ENCODE measurements at places on chromosomes 12 and 14.

DNA sequence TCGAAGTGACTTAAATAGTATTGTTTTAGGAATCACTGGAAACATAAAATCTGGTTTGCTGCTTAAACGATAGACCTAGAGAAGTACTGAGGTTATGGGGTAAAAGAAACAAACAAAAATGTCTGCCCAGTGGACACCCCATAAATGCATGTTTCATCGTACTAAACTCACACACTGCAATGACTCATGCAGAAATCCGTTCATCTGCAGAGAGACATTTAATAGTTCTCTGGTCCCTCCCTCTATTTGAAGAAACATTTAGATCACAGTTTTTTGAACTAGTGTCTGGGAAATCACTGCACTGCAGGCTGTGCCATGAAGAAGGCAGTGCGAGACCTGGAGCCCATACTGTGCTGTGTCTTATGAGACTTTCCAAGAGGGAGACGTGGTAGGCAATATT lies 25.5 kb downstream of the SLC17A8 start:
- no peak for DNase-seq

DNA sequence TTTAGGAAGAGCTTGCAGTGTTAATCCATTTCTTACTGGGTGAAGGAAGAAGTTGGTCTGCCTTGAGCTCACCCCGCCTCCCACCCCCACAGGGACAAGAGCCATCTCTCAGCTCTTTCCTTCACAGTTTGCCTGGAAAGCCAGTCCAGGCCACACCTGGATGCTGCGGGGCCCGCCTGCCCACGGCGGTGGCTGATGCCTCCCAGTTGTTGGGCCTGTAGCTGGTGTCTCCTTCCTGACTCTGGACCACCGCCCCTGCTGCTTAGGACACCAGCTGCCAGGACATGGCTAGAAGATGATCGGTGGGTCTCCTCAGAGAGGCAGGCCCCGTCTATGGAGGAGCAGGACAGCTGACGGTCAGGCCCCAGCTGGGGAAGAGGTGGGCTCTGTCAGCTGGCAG lies 92.9 kb downstream of the TESC start:
- DNase-seq = no peak

GRCh38 chr14:96797582-96798349 lies 584 bp downstream of the VRK1 start:
- no peak for DNase-seq

DNA sequence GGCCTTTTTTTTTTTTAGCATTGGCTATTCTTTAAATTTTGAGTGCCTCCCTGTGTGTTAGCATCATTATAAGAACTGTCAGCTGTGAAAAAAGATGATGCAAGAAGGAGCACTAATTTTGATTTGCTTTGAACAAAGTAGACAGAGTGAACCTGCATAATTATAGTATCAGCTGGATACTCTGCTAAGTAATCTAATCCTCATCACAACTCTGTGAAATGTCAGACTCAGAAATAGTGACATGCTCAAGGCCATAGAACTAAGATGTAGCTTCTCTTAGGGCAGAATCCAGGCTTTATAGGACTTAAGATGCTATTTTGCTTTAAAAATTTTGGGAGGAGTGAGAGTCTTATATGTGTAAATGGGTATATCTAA lies 31.9 kb downstream of the FBXO34 start:
- no peak for DNase-seq

DNA sequence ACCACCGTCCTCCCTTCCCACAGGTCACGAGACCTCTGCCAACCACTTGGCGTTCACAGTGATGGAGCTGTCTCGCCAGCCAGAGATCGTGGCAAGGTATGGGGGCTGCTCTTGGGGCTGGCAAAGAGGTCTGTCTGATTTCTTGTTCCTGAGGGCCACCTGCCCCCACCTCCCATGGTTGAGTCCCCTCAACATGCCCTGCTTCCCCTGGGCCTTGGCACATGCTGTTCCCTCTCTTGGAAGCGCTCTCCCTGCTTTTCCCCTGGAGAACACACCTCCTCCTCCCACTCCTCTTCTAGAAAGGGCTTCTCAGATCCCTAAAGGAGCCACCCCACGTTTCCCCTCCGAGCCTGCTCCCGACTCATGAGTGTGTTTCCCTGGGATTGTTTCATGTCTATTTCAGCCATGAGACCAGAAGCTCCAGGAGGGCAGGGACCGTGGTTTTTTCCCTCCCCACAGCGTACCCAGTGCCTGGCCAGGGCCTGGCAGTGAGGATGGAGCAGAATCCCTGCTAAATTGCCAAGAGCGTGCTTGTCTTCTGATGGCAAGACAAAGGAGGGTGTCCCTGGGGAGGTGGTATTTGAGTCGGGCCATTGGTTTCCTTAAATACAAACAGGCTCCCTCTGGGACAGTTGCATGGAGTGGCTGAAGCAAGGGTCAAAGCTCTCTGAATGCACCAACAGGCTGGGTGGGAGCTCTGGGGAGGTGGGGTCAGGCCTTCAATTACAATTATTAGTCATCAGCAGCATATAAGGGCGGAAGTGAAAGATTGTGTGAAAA lies 34.1 kb downstream of the CYP46A1 start:
- DNase-seq = peak; percentile 66

DNA sequence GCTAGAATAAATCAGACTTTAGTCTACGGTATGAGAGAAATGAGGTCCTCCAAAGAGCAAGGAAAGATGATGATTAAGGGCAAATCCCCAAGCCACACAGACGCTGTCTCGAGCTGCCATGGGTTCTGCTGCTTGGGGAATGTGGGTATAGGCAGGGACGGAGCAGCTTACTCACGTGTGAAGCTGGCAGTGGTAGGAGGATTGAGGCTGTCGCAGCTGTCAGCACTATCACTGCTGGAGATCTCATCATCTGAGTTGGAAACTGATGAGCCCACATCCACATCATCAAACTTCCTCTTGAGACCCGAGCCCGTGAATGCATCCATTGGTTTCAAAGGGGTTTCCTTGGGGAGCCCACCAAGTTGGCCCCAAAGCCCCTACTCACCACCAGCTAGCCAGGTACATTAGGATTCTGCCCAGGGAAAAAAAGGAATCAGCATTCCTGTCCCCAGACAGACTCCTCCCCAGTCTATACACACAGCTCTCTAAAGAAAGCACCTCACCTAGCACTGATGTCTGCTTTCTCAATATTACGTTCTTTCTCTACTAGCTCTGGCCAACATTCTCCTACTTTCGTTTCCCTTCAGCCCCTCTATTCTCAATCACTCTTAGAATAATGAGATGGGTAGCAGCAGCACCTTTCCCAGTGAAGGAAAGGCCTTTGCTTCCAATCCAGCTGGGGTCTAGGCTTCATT lies 7.0 kb downstream of the CSRNP2 start:
- DNase-seq = no peak

DNA sequence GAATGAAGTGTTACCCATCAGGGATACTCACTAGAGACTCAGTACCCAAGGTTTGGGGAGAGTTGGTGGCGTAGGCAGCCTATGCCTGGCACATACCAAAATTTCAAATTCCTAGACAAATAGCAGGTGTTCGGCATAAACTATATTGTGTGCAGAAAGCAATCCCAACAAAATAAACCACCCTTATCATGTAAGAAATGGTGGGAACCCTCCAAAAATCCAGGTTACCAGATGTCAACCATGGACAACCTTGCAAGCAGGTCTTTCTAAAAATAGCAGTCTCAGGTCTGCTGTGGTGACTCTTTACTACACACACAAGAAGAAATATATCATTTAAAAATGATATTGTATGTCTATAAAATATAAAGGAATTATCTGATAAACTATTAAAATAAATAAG lies 17.7 kb upstream of the PTGER2 start:
- DNase-seq = no peak

- no peak for DNase-seq
Measured at GRCh38 chr14:102352213-102352612, 10.5 kb downstream of the CINP start.

DNA sequence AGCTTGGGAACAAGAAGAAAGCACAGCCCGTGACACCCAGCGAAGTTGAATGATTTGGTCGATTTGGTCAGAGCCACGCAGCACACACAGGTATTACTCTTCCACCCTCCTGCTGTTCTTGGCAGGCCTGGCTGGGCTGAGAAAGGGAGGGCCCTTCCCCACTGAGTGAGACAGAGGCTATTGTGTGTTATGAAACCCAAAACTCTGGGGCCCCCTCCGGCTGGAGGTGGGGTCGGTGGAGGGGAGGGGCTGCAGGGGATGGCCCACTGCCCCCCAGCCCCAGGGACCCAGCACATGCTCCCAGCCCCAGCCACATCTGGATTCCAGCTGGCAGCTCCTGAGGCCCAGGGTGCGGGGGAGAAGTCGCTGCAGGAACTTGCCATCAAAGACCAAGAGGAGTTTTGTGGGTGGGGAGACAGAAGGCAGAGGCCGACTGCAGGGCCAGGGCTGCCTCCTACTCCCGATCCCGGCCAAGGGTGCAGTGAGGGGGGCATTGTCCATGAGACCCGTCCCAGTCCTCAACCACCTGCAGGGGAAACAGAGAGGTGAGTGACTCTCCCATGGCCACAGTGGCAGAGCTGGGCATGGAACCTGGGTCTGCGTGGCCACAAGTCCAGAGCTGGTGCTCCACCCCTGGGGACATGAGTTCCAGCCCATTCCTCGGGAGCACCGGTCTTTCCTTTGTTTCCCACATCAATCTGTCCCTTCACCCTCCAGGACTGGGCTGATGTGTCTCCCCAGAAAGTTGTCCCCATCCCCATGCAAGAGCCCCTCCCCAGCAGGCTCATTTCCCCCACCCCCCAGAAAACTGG lies 8.7 kb downstream of the TMEM119 start:
- DNase-seq = no peak

- no peak for DNase-seq
Measured at GRCh38 chr12:90333939-90334338, 621.0 kb downstream of the CCER1 start.

- DNase-seq = no peak
Measured at GRCh38 chr14:32225378-32225920, 22.4 kb upstream of the RNU6-8 start.

- DNase-seq = no peak
Measured at GRCh38 chr14:90755661-90756304, 60.4 kb downstream of the TTC7B start.

- no peak for DNase-seq
Measured at GRCh38 chr14:22007784-22008412, 334.3 kb upstream of the OR4E1 start.

- no peak for DNase-seq
Measured at GRCh38 chr12:4193821-4194220, 79.7 kb upstream of the CCND2 start.

DNA sequence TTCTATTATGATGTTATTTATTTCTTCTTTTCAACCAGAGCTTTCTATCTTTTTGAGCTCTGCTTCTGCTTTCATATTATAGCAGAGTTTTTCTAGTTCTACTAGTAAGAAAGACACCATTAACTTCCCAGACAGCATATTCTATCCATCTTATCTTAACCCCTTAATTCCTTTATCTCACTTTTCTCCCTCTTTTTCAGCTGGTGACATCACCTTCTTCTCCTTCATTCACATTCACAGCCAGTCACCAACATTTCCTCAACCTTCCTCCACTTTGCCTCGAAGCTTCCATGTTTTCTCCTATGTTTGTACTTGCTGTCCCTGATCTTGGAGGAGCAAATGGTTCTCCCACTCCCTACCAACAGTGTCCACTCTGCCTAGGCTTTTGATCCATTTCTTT lies 3.5 kb upstream of the CSRP2 start:
- DNase-seq = no peak

DNA sequence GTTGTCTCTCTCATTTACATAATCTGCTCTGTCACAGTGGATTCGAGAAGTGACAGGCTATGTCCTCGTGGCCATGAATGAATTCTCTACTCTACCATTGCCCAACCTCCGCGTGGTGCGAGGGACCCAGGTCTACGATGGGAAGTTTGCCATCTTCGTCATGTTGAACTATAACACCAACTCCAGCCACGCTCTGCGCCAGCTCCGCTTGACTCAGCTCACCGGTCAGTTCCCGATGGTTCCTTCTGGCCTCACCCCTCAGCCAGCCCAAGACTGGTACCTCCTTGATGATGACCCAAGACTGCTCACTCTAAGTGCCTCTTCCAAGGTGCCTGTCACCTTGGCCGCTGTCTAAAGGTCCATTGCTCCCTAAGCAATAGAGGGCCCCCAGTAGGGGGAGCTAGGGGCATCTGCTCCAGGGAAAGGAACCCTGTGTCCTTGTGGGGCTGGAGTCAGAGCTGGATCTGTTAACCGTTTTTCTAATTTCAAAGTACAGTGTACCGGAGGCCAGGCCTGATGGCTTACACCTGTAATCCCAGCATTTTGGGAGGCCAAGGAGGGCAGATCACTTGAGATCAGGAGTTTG lies 5.1 kb downstream of the ERBB3 start:
- peak; percentile 12 for DNase-seq

DNA sequence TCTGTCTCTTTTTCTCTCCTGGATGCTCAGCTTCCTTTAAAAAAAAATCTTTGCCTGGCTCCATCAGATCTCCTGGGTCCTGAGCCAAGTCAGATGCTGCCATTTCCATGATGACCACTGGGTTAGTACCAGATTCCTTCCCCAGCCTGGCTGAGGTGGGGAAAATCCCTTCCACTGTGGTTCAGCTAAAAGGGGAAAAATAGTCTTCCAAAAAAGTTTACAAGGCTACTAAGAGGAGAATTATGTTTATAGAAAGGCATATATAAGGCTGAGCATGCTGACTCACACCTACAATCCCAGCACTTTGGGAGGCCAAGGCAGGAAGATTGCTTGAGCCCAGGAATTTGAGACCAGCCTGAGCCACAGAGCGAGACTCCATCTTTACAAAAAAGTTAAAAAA lies 28.4 kb upstream of the GAS2L3 start:
- DNase-seq = no peak

GRCh38 chr14:100950024-100950423 lies 46.5 kb upstream of the RTL1 start:
- DNase-seq = no peak

DNA sequence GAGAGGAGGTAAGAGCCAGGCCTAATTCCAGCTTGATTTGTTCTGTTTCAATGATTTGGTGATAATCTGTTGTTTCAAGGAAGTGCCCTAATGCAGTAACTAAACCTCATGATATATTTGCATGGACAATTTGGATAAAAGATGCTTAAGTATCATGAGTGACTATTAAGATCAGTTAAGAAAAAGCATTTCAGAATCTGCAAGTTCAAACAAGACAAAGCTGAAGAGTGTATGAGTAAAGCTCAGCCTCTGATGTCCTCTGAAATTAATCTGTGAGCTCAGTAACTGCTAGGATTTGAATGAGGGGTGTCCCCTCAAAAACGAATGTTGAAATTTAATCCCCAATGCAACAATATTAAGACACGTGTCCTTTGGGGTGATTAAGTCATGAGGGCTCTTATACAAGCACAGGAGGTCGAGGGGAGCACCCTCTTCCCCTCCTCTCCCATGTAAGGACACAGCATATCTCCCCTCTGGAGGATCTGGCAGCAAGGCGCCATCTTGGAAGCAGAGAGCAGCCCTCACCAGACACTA lies 949.2 kb downstream of the GALC start:
- no peak for DNase-seq

- DNase-seq = no peak
Measured at GRCh38 chr14:35335388-35336092, 43.4 kb downstream of the PSMA6 start.

GRCh38 chr12:124451637-124452243 lies 115.7 kb downstream of the NCOR2 start:
- no peak for DNase-seq

- no peak for DNase-seq
Measured at GRCh38 chr14:23173031-23173430, 10.4 kb downstream of the SLC7A8 start.

- no peak for DNase-seq
Measured at GRCh38 chr12:127896661-127897060, 370.3 kb upstream of the TMEM132C start.

- DNase-seq = no peak
Measured at GRCh38 chr12:47886510-47887240, 18.1 kb downstream of the VDR start.

All from NCI-H1930 (cell line).